CD4-positive, alpha-beta T cell treated with Interleukin-4 for 4 hours (primary cell): ENCODE measurements at places on chromosomes 16 and 17.

DNA sequence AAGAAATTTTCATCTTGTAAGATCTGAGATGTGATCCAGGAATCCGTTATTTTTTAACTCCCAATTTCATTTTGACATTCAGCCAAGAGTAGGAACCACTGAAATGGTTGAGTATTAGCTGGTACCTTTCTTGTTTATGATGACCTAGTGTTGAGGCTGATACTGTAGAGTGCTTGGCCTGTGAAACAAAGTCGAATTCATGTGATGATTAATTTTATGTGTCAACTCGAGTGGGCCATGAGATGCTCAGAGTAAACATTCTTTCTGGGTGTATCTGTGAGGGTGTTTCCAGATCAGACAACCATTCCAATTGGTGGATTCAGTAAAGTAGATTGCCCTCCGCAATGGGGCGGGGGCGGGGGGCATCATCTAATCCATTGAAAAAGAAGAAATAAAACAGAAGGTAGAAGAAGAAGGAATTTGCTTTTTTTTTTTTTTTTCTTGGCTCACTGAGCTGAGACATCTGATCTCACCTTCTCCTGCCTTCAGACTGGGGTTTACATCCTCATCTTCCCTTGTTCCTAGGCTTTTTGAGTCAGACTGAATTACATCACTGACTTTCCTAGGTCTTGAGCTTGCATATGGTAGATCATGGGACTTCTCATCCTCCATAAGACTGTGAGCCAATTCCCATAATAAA is 264.6 kb upstream of the KCNJ16 start:
- no peak for DNase-seq

DNA sequence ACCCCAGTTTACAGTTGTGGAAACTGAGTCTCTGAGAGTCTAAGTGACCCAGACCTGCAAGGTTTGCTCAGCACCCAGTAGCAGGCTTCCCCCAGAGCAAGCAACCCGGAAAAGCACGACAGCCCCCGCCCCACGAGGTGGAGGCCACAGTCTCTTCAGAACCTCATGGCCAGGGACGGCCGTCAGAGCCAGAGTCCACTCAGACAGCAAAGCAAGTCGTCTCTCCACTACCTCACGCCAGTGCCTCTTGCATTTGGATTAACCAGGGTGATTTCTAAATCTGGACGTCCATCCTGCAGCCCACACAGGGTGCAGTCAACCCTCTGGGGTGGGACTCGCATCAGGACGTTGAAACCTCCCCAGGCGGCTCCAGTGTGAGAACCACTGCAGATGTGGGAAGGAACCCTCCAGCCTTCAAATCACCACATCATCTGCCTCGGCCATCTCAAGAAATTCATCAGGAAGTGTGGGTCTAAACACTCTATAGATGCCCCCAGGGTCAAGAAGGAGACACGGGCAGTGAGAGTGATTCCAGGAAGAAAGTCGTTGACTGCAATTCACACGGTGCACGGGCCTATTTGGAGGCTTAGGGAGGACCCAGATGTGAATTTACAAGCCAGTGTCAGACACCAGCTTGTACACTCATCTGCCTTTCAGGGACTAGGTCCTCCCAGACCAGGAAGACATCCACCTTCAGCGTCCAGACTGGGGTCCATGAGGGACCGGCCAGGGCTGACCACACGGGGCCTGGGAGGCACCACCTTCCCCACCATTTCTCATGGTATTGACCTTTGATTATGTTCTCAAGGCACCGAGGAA is 20.2 kb upstream of the RBFOX3 start:
- DNase-seq, result no peak

DNA sequence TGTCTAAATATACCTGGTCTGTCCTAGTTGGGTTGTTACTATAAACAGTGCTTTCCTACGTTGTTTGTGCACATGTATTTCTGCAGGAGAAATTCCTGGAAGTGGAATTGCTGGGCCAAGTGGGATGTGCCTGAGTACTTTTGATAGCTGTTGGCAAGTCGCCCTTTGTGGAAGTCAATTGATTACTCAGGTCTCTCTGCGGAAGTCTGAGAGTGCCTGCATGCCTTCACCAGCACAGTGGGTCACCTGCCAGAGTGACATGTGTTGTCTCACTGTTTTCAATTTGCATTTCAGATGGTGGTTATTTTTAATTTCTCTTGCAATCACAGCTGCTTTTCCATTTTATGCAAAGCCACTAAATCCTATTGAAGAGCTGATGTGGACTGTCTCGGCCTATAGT is 2.3 kb upstream of the MVD start:
- no peak for DNase-seq

DNA sequence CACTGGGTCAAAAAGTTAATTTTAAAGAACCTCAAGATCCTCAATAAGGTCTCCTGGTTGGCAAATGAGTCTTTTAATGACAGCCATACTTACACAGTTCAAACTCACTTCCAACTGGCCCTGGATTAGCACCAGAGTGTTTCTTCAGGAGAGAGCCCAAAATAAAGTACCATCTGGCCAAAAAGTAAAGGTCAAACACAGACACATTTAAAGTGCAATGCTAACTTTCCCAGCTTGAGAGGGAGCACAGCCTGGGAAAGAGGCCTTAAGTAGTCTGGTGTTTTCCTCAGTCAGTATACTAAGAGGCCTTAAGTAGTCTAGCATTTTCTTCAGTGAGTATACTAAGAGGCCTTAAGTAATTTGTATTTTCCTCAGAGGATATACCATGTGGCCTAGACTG is 46.6 kb upstream of the ERN1 start:
- no peak for DNase-seq

- DNase-seq, result no peak
Measured at GRCh38 chr17:54623746-54624145, 276.9 kb upstream of the TOM1L1 start.

DNA sequence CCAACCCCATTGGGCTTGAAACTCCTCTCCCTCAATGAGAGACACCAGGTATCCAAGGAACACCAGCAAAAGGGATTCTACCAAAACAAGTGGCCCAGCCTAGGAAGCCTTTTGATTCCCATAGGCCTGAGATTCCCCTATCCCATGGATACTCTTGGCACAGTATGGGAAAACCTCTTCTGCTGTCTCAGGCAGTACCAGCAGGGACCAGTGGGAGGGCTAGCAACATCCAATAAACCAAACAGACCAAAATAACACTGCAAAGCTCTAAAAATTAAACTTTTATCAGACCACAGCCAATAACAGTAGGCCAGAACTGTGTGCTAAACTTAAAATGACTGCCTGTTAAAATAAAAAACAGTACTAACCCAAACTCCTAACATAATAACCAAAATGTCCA is 153.9 kb upstream of the CES5A start:
- no peak for DNase-seq

GRCh38 chr16:77424871-77425604 is 9.8 kb downstream of the ADAMTS18 start:
- DNase-seq, result no peak

DNA sequence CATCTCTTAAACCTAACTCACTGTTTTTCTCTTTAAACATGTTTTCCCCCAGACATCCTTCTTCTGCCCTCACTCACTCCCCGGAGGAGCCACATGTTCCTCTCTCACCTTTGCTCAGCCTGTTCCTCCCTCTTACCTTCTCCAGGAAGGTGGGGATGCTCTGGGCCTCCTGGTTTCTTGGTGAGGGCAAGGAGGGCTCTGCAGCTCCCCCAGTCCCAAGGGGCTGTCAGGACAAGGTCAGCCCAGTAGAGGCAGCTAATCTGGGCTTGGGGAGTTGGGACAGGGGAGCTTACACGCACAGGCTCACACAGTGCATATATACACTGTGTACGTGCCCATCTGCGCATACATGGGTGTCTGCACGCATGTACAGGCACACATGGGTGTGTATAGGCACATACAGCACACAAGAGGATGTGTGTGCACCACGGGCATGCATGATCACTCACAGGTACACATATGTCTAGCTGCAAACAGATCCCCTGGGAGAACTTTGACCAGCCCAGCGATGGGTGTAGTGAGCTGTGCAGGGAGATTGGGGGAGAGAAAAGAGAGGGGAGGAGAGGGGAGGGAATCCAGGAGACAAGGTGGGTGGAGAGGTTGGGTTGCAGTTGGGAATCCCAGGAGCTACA is 28.6 kb upstream of the SPNS3 start:
- DNase-seq, result no peak

GRCh38 chr17:61362852-61363600 is 36.6 kb upstream of the TBX2 start:
- DNase-seq, result no peak

DNA sequence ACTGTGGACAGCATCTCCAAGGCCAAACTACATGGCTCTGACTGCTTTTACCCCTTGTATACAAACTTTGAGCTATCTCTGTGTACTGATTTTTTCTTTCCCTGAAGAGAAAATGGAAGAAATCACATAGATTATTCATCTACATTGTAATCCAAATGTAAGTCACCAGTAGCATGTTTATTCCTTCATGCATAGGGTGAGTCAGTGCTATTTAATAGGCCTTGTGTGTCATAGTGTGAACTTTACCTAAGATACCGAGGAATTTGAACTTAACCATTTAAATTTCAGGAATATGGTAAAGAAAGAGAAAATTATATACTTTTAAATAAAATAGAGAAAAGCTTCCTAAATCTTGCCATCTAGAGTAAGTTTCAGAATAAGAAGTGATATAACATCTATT is 16.5 kb downstream of the PHKB start:
- no peak for DNase-seq

- no peak for DNase-seq
Measured at GRCh38 chr17:51481370-51481769, 221.0 kb downstream of the UTP18 start.

GRCh38 chr17:73560661-73561060 is 83.6 kb downstream of the SDK2 start:
- no peak for DNase-seq

- DNase-seq, result no peak
Measured at GRCh38 chr17:32103476-32104113, 38.7 kb upstream of the RHOT1 start.

DNA sequence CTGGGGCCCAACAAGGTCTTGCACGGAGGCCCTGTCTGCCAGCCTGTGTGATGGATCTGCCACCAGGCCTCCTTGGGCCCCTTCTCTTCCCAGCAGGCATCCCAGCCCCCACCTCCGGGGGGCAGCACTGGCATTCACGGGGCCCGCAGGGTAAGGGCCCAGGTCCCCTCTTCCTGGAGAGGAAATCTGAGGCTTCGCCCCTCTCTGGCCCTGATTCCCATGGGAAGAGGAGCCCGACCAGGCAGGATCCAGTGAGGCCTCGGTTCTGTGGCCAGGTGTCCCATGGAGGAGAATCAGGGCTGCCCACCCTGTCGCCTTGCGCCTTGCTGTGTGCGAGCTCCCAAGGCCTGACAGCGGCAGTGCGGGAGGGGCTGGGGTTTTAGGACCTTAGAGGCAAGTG is 48.4 kb downstream of the PDPK1 start:
- no peak for DNase-seq

DNA sequence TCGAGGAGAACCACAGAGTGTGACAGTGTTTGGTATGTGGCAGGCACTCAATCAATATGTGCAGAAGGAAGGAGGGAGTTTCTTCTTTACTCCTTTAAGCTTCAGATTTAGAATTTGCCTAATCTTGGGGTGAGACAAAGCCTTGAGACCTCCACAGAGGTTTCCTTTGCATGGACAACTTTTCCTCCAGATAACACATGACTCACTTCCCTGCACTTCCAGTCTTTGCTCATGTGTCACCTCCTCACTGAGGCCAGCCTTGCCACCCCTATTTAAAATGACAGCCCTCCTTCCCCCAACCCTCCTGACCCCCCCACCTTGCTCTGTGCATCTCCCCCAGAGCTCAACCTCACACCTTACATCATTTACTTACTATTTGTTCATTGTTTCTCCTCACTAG is 17.4 kb upstream of the NOS2 start:
- DNase-seq, result no peak

GRCh38 chr17:9315360-9315759 is 260.3 kb downstream of the STX8 start:
- no peak for DNase-seq

- no peak for DNase-seq
Measured at GRCh38 chr17:38674014-38674748, 576 bp downstream of the EPOP start.
